ENCODE measurements at places on chromosomes 5 and 9.

GRCh38 chr5:5199495-5199894, 59.4 kb downstream of the ADAMTS16 start:
- no peak for DNase-seq

- DNase-seq, result no peak
Measured at GRCh38 chr9:126822278-126822677, 17.4 kb downstream of the ZBTB43 start.

GRCh38 chr9:99822806-99823591, 1.3 kb downstream of the NR4A3 start:
- DNase-seq, result peak; percentile 53

DNA sequence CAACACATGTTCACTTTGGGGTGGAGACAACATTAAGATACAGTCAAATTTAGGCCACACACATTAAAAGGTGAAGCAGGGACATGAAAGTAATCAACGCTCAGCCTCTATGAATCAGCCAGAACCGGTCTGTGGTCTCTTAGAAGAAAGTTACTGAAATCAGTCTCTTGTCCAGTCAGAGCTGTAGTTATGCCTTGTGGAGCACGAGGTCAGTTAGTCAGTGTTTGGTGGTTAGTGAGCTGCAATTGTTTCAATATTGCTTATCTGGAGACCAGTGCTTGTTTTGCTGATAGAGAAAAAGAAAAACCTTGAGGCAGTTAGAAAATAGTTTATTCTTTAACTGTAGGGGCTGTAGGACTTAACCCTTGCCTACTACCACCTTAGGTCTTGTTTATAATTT, 157.8 kb upstream of the RASEF start:
- DNase-seq, result no peak

- no peak for DNase-seq
Measured at GRCh38 chr9:36158917-36159316, 10.3 kb upstream of the CCIN start.

DNA sequence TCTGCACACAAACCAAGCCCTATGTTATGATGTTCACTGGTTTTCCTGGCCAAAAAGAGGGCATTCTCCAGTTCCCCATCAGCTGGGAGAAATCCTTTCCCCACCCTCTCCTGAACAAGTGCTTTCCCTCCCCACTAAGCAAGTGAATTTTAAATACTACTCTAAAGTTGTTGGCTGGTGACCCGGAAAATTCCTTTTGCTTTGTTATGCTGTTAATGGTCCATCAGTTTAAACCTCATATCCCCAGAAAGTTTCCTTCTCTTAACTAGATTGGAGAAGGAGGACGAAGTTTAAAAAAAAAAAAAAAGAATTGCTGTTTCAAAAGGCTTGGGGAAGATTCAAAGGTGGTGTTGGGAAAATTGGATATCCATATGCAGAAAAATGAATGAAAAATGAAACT, 21.9 kb upstream of the SPRY4 start:
- DNase-seq, result no peak

GRCh38 chr5:179866241-179867078, 7.8 kb upstream of the MRNIP start:
- peak; percentile 45 for DNase-seq

GRCh38 chr9:18438300-18438925, 35.5 kb upstream of the ADAMTSL1 start:
- DNase-seq, result peak; percentile 65
